MV-4-11 (cell line): ENCODE measurements at places on chromosomes 5 and 9.

- DNase-seq: peak; percentile 83
Observed at GRCh38 chr9:137809040-137809576, 68.5 kb upstream of the CACNA1B start.

- peak; percentile 67 for DNase-seq
Observed at GRCh38 chr5:54624805-54625568, 107.4 kb downstream of the SNX18 start.

DNA sequence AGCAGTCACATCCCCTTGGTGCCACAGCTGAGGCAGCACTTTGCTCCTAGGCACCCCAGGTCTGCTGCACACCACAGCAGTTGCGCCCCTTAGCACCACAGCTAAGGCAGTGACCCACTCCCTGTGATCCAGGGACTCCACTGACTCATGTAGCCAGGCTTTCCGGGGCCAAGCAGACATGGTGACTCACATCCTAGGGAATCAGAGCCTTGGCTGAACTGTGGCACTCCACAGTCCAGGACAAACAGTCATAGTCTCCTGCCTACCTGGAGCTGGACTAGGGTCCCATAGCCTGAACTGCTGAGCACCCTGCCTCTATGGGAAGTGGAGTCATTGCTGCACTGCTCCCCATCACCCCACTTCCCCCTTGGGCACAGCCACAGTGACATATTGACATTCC lies 338.7 kb downstream of the NPR3 start:
- DNase-seq: no peak

GRCh38 chr9:9536523-9536922 lies 1076.3 kb downstream of the PTPRD start:
- DNase-seq: no peak

DNA sequence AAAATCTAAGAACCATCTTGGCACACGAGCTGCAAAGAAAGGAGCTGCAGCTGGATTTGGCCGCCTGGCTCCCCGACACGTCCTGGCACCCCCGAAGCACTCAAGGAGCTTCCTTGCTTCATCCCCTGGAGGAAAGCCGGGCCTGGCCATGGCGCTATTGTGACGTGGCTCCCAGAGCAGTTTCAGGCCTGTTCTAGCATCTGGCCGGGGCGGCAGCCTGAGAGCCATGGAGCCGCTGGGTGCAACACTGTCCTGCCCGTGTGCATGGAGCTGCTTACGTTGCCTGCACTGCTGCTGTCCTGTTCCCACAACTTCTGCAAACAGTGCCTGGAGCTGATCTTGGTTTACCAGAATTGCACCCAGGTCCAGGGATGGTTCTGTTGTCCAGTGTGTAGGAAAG lies 63.5 kb downstream of the PTPDC1 start:
- no peak for DNase-seq

DNA sequence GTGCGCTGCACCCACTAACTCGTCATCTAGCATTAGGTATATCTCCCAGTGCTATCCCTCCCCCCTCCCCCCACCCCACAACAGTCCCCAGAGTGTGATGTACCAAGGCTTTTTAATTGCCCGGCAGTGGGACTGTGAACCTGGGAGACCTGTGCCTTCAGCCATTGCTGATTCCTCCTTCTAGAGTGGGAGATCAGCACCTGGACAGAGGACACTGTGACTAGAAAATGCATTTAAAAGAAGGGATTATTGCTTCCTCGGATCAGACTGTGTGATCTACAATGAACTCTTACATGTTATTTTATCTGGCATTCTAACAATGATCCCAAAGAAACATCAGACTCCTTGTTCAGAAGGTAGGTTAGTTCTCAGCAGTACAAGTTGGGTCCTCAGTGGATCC lies 25.9 kb downstream of the CTSL start:
- no peak for DNase-seq

DNA sequence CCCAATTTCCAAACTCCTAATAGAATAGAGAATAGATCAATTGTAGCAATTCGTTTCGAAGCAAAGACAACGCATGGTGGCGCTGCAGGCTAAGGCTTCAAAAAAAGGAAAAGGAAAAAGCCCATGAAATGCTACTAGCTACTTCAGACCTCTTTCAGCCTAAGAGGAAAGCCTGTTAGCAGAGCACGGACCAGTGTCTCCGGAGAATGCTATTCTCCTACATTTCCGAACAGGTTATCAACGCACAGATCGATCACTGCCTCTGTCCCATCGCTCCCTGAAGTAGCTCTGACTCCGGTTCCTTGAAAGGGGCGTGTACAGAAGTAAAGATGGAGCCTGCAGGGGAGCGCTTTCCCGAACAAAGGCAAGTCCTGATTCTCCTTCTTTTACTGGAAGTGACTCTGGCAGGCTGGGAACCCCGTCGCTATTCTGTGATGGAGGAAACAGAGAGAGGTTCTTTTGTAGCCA lies at the start of gene PCDHB15:
Gene PCDHB15 (plus strand): TSS at position 146 of the 468 bp plus-strand sequence. CDS start 184 bp downstream, at position 330.
- no peak for DNase-seq

GRCh38 chr5:143148771-143149170 lies 254.7 kb downstream of the NR3C1 start:
- DNase-seq: peak; percentile 50

DNA sequence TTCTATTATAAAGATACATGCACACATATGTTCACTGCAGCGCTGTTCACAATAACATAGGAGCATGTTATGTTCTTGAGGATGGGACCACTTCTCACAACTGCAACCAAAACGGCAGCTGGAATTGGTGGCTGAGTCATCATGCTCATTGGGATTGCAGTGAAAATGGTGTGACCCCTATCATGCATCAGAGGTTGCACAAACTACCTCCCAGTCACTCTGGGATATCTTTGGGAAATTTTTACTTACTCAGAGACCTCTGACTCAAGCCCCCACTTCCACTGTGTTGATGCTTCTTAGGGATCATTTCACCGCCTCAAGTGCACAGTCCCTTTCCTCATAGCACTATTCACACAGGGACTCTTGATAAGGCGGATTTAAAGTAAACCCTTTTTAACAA lies 474.1 kb downstream of the BNC2 start:
- no peak for DNase-seq

DNA sequence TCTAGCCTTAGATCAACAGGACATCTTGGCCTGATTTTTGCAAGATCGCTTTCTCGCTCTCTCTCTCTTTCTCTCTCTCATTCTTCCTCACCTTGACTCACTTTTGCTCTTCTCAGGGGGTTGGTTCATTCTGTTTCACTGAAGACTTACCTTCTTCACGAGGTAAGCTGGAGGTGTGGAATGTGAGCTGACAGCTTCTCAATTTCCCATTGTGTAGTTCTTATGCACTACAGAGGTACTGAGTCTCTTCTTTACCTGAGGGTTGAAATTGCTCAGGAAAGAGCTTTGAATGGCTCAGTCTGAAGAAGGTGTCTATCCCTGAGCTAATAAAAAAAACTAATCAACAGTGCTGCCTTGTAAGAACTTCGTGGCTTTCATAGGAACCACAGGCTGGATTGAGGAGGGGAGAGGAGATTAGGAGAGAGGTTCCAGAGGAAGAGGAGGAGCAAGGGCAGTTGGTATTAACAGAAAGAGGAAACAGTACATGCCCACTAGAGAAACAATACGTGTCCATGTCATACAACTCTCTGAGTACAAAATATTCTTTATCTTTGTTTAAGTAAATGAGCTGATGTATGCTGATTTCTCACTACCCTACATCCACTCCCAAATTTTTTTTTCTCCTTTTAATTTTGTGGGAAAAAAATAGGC lies 192.2 kb downstream of the TMEM167A start:
- DNase-seq: peak; percentile 63

DNA sequence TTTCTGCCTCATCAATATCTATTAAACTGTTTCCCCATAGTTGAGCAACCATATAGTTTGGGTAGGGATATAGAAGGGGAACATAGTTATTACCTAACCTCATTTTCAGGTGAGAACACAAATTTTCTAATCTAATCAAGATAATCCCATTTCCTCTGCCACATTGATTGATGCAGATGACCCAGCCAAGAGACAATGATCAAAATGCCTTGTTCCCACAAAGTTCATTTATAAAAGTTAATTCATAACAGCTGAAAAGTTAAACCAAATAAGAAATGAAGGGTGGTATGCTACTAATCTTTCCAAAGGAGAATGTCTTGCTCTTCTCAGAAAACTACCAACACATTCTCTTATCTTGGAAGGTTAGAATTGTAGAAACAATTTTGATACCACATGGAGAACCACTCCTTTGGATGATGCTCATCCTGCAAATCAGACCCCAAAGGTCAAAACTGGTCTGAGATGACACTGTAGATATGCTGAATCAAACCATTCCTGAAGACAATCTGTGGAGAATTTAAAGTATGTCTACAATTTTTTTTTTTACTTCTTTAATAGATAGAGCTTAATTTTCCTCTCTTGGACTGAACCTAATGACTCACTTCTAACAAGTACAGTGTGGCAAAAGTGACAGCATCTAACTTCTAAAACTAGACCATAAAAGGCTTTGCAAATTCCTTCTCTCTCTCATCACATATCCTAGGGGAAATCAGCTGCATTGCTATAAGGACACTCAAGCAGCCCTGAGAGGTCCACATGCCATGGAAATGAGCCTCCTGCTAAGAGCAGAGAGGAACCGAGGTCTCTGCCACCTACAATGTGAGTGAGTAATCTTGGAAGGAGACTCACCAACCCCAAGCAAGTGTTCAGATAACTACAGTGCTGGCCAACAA lies 586.7 kb upstream of the TUSC1 start:
- DNase-seq: no peak

DNA sequence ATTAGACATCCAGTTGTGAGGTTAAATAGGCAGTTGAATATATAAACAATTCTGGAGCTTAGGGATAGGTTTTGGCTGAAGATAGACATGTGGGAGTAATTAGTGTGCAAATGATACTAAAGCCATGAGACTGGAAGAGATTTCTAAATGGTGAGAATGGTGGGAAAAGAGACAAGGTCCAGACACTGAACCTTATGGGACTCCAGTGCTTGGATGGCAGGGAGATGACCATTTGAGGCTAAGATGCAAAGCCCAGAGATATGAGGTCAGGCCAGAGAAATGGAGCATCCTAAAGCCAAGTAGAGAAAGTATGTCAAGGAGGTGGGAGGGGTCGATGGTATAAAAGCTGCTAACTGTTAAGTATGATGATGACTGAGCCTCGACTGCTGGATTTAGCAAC lies 115.6 kb downstream of the SEMA5A start:
- no peak for DNase-seq

GRCh38 chr9:76817489-76817888 lies 53.3 kb downstream of the PCA3 start:
- DNase-seq: no peak

DNA sequence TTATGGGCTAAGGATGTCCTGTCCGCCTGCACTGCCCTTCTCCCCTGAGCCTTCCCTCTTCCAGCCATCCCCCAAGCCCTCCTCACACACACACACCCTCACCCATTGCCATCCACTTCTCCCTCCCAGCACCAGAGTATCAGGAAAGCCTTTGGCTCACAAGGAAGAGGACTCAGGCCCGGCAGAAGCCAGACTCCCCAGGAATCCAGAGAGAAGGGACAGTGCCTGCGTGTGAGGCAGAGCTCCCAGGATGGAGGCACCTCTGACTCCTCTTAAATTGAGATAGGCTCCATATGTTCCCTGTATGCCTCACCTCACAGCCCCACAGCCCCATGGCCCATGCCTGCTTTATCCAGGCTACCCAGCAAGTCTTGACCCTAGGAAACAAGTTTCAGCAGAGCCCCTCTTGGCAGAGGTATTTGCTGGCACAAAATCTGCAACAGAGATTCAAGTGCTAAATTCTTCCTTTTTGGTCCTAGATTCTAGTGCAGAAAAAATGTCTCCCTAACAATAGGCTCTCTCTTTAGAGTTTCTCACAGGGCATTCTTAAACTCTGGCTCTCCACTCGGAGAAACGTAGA lies 761 bp downstream of the IL17B start:
- no peak for DNase-seq

DNA sequence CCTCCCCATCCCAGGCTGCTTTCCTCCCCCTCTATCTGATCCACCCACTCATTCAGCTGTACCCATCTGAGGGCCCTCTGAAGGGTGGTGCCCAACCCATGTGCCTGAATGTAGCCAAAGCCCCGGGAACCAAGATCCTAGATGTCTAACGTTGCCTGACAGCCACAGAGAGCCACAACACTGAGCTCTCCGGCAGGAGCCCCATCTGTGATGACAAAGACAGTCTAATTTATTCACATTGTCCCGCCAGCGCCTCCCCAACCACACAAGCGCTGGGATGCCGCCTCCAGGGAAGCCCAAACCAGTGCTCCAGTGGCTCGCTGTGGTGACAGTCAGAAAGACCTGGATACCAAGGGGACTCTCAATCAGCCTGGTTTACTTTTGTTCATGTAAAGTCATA lies 8.4 kb downstream of the IGFBPL1 start:
- no peak for DNase-seq

GRCh38 chr9:110207071-110207641 lies 803 bp downstream of the C9orf152 start:
- no peak for DNase-seq

- peak; percentile 44 for DNase-seq
Observed at GRCh38 chr9:5425006-5425628, 12.6 kb downstream of the PLGRKT start.

GRCh38 chr5:16776611-16777251 lies 159.4 kb downstream of the MYO10 start:
- no peak for DNase-seq

DNA sequence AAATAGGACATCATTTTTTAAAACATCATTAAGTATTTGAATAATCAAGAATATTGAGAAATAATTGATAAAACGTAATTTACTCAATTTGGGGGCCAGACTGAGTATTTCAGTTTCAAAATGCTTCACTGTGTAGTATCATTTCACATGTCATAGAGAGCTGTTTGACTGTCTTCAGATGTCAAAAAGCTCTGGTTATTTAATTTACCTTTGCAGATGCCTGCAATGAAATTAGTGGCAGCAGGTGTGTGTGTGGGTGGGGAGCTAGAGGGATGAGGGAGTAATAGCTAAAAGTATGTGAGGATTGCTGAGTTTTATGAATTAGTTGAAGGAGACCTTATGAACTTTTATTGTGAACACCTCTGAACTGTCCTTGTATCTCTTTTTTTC lies 567.2 kb upstream of the MEF2C start:
- DNase-seq: no peak

GRCh38 chr9:130024597-130024994 lies 18.4 kb downstream of the FNBP1 start:
- no peak for DNase-seq

GRCh38 chr5:53291047-53291446 lies 181.5 kb upstream of the MOCS2 start:
- no peak for DNase-seq

DNA sequence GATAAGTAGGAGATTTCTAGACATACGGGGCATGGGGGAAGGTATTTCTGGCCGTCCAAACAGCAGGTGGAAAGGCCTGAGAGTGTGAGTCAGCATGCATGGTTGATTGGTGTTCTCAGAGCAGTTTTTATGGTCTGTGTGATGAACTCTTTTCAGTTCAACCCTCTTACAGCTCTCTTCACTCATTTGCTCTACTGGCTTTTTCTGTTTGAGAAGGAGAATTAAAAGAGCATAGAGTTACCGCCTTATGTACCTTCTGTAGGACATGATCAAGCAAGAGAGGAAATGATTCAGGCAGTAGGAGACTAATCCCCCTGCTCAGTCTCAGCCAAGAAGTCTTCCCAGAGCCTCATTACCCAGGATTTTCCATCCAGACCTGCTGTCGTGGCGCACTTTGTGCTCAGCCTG lies 92.4 kb downstream of the PRDM6 start:
- DNase-seq: no peak

- DNase-seq: peak; percentile 98
Observed at GRCh38 chr5:159764283-159765134, 151.8 kb upstream of the ADRA1B start.

GRCh38 chr5:14447958-14448911 lies 133.4 kb upstream of the OTULINL start:
- no peak for DNase-seq

- peak; percentile 87 for DNase-seq
Observed at GRCh38 chr9:23586906-23587305, 239.1 kb downstream of the ELAVL2 start.
